Tongue (tissue), 3 donors: ENCODE measurements at places on chromosomes 1 and 21. TPM values are rescaled to one million over a fixed set of nuclear protein-coding genes. Genes with fewer than 3 reads are reported as not detected.

DNA sequence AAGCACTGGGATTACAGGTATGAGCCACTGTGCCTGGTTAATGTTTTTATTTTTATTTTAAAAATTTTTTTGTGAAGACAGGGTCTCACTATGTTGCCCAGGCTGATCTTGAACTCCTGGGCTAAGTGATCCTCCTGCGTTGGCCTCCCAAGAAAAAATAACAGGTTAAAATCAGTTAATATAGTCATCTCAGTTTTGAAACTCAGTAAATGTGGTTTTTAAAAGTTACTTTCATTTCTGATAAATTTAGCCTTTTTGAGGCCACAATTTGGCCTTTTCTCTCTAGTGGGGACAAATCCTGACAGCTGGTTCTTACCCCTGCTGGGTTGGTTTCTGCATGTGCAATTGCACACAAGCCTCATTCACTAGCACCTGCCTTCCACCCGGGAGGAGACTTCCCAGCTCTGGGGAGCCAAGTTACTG lies 13.3 kb downstream of the PMF1 start:
- no peak for DNase-seq

DNA sequence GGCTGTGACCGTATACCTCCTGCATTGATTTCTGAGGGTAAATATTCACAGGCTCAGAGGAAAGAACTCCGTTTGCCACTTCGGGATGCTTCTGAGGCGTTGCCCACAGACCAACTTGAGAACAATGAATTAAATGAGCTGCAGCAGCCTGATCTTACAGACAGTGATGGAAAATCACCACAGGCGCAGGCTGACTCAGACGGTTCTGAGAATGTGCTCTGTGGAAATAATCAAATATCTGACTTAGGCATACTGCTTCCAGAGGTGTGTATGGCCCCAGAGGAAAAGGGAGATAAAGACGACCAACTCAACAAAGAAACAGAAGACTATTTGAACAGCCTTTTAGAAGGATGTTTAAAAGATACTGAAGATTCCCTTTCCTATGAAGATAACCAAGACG lies 76.7 kb upstream of the SCCPDH start:
- no peak for DNase-seq

DNA sequence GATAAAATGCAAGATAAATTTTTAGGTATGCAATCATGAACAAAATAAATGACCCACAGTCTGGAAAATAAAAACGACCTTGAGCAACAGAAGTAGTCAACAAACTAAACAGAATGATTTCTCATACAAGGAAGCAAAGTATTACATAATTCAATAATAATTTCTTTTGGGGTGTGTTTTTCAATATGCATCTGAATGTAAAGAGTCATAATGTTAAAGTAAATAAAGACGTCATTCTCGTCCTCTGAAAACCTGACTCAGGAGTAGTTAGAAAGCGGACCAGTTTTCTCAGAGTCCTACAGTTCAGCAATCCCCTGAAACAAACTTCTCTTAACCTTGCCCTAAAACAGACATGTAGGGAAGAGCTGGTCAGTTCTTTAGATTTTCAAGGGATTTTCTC lies 18.6 kb downstream of the CDC42BPA start:
- peak; percentile 35 for DNase-seq

DNA sequence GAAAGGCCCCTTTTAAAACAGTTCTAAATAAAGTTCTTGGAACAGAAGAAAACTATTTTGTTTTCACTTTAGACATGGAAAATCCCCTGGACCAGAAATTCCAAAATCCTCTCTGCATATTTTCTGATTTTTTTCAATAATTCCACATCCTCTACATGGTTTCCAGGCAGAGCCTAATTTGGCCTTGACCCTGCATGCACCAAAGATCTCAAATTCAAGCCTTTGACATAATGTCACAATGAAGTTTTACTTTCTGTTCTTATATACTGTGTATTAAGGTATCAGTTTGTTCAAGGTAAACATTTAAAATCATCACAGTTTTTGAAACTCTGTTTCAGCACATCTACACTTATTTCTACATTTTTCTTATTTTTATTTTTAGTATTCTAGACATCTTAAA lies 12.2 kb upstream of the NPL start:
- no peak for DNase-seq

Gene NPPA
- 0.51 TPM for total RNA-seq

Gene PEX11B
- total RNA-seq = 24.6 TPM
